ENCODE measurements at places on chromosomes 4 and X.
A peak's percentile ranks its signal among the peaks of the same experiment; 100 is the strongest.

DNA sequence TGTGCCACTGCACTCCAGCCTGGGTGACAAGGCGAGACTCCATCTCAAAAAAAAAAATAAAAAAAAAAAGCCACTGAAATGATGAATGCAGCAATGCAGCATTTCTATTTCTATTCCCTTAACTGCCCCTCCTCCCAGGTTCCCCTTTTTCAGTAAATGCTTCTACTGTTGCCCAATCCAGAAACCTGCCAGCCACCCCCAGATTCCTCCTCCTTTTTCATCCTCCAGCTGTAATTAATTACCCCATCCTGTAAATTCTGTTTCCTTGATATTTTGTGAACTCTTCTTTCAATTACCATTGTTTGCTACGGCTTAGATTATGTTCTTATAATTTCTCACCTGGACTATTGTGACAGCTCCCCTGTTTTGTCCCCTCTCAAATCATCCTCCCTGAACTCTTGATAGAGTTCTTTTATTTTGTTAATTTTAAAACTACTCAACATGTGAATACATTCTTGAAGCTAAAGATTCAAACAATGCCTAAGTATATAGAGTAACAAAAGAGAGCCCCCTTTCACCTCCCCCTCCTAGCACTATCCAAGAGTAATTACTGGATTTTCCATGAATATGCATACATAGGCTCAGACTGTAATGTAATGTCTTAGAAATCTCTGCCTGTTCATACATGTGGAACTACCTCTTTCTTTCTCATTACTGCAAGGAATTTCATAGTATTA lies 140.6 kb upstream of the GPC4 start:
- peak; percentile 4 for DNase-seq

- DNase-seq: no peak
Observed at GRCh38 chrX:21986596-21986995, 45.5 kb upstream of the PHEX start.

DNA sequence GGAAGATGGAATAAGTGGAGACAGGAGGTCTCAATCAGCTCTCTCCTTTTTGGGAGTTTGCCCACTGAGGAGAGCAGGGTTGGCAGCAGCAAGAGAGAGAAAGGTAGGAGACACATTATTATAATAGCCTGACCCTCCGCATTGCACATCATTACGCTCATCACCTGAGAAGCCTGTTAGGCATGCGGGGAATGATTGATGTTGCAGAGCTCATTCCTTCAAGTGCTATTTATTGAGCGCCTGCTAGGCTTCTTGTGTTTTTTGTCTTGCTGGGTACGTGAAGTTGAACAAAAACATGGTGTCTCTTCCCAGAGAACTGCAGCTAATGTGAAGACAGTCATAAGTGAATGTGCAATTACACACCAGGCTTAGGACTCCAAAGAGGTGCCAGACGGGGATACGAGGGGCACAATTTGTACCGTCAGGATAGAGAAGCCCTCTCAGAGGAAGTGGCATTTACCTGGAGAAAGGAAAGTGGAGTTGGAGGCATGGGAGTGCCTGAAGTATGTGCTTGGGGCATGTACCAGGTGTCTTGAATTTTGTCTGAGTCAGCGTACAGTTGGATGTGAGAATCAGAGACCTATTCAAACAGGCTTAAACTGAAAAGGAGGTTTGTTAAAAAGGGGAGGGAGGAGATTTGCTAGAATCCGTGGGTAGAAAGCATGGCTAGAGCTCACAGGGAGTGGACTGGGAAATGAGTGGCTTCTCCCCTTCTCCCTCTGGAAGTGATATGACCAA lies 90.2 kb upstream of the SOD3 start:
- DNase-seq: no peak

GRCh38 chr4:146511381-146511780 lies 10.4 kb downstream of the SLC10A7 start:
- no peak for DNase-seq

DNA sequence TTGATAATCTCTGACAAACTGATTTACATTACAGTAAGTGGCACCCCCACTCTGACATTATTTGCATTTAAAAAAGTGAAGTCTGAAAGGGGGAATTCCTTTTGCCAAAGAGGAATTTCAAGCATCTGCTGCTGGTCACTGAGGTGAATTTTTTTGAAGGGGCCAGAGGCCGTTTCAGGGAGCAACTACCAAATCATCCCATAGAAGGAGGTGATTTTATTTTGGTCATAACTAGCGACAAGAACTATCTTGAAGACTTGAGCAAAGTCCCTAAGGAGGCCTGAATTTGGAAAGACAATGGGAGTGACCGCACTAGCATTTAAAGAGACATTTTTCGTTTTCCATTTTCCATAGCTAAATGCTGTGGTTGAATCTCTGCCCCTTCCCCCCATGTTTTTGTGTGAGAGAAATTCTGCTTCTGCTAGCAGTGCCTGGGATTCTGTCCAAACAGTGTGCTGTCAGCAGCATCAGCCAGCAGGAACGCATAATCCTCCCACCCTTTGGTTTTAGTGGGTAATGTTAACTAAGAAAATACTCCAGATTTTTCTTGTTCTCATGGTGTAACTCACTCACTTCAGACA lies 110.1 kb upstream of the MED14 start:
- DNase-seq: no peak

DNA sequence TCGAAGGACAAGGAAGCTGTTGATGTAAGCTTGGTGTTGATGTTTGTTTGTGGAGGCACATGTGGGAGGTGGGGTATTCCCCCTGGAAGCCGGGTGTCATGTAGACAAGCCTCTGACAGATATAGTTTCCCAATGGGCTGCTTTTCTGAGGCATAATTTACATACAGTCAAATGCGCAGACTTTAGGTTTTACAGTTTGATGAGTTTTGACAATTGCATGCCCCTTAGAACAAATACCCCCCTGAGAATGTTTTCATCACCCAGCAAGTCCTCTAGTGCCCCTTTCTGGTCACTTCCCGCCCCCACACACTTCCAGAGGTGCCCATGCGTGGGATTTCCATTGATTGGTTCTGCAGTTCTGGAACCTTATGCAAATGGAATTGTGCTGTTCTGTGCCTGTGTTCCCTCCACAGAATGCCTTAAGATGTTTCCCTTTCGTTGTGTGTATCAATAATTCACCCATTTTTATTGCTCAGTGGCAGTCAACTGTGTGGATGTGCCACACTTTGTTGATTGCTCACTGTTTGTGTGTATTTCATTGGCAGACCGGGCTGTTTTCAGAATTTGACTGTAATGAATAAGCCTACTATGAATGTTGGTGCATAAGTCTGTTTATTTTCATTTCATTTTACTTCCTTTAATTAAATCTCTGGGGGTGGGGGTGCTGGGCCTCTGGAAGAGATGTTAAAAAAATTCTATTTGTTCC lies 8.5 kb downstream of the EVC start:
- no peak for DNase-seq

DNA sequence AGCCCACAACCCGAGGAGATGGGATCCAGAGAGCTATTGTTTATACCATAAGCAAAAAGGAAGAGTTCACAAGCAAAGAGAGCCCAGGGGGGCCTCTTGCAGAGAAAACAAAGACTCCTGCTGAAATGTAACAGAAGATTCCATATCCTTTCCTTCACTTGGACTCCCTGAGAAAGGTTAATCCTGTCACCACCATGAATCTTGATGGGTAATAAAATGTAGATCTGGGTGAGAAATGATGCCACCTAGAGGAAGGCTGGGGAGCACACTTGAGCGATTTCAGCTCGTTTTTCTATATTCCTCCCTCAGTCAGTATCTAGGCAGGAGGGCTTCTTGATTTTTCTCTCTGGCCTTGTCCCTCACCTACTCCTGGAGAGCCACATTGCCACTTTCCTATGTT lies 10.2 kb upstream of the KCNE5 start:
- DNase-seq: peak; percentile 50

DNA sequence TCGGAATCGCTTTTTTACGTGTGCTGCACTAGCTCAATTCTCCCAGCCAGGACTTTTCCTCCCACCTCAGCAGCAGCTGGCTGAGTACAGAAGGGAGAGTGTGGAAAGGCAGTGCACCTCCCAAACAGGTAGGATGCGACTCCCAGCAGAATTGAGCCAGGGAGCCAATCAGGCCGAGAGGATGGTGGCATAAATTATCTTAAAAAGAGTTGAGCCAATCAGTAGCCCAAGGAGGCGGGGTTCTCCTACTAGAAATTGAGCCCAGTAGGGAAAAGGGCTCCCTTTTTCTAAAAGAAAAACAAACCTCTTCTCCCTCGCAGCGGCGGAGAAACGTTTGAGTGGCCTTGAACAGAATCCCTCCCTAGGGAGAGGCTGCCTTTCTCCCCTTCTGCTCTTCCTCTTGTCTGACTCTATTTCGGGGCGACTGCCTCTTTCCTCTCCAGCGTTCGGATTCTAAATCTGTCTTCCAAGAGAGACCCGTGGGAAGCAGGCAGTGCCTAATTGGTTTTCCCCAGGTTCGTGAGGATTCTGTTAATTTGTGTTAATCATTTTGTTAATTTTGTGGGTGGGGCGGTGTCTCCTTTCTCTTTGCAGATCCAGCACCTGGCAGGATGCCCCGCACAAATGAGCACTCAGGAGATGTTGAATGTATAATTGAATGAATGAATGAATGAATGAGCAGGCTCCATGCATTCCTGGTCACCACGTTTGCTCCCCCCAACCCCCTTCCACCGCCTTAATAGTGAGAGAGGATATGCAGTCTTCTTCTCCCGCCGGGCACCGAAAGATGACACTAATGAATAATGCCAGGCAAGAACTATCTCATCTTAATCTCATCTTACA lies at the start of gene GABRG1:
Gene GABRG1 (minus strand): TSS at position 142 of the 843 bp plus-strand sequence. CDS start 141 bp downstream, at position 1.
- DNase-seq: no peak

GRCh38 chr4:98955229-98955628 lies 26.3 kb upstream of the EIF4E start:
- no peak for DNase-seq

DNA sequence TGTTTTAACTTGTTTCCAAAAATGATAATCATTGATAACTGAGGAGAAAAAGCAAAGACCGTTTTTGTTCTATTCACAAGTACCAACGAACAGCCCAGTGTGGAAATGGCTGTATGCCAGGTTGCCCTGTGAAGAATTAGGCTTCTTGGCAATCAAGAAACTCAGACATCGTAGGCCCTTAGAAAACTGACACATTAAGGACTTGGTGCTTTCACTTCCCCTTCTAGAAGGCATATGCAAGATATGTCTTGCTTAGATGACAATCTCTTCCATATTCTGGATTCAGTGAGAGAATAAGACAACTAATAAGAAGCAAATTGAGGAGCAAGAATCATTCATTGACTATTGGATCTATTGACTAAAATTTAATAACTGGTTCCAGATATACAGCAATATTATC lies 56.6 kb downstream of the ANAPC10 start:
- peak; percentile 54 for DNase-seq

DNA sequence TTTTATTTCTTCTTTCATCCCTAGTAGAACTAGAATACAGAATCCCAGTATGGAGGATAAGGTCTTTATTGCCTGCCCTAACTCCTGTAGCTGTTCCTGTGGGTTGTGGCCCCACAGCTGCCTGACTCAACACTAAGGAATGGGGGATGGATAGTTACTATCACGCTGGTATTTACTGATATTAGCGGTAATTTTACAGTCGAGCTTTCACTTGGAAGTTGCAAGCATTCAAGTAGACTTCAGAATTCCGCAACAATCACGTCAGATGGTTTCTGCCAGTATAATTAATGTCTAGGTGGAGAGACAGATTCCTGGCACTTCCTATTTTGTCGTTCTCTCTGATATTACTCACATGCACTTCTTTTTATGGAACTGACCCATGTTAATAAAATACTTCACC lies 489.8 kb downstream of the PABPC4L start:
- no peak for DNase-seq

DNA sequence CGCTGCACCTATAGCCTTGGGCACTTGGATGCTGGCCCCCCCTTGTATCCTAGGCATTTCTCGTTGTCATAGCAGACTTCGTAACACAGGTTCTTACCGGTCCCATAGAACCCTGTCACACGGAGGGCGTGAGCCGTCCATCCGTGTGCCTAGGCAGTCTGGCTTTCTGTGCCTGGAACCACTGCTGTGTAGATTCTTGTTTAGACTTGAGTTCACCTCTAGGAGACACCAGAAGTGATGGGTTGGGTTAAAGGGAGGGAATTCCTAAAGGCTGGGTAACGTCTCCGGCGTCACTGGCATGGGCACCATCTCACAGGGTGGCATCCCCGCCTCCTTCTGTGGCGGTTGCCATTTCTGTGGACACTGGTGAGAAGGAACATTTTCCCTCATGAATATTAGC lies 13.5 kb upstream of the NKX1-1 start:
- no peak for DNase-seq

GRCh38 chr4:41678951-41679350 lies 69.6 kb downstream of the PHOX2B start:
- DNase-seq: no peak

- no peak for DNase-seq
Observed at GRCh38 chr4:180558427-180558826, 1684.8 kb upstream of the TENM3 start.

DNA sequence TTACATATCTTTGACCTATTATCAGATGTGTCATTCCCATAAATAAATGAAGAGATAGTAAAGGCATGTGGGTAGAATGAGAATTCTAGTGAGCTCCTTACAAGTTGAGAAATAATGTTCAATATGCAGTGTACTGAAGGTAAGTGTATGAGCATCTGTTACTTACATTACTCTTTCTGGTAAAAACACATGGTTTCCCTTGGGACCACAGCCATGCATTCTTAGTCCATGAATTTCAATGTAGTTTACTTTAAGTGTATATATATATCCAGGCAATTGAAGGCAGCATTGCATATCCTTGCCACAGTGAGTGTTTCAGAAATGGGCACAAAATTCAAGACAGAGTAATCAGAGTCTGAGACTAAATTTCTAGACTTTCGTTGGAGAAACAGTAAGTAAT lies 277.2 kb downstream of the CXXC4 start:
- DNase-seq: no peak

GRCh38 chr4:124055896-124056295 lies 656.6 kb downstream of the ANKRD50 start:
- no peak for DNase-seq

DNA sequence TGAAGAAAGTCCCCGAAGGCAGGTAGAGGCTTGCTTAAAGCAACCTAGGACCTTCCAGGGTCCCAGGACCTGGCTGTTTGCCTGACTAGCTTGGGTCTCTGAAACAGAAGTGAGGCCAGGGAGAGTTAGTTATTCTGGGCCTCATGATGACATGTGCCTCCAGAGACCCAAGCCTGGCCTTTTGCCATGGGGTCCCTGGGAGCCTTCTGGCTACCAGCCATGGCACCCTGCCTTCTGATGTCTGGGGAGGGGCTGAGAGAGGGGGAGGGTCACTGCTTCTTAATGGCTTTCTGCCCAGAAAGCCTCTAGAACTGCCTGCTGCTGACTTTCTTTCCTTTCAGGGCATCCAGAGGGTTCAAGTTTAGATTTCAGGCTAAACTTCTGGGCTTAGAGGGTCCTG lies 1.0 kb upstream of the STARD8 start:
- no peak for DNase-seq

- peak; percentile 45 for DNase-seq
Observed at GRCh38 chr4:69749771-69750170, 10.6 kb downstream of the SULT1B1 start.

DNA sequence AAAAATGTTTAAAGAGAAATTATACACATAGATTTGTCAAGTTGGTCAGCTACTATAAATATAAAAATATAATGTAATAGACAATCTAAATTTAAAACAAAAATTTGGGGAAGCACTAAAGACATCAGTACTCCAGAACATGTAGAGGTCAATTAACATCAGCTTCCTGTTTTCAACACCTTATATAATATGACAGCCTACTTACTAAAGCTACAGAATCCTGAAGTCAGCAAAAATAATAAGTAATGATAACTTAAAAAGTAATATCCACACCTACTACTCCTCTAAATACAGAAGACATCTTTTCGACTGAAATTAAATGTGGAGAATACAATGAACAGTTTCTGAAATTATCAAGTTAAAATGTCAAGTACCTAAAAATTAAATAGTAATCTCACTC lies 118.6 kb downstream of the LRBA start:
- DNase-seq: peak; percentile 7

GRCh38 chr4:143288171-143288570 lies 48.5 kb upstream of the GAB1 start:
- no peak for DNase-seq

All from NB4 (cell line).